ENCODE measurements at places on chromosomes 7 and 10.

DNA sequence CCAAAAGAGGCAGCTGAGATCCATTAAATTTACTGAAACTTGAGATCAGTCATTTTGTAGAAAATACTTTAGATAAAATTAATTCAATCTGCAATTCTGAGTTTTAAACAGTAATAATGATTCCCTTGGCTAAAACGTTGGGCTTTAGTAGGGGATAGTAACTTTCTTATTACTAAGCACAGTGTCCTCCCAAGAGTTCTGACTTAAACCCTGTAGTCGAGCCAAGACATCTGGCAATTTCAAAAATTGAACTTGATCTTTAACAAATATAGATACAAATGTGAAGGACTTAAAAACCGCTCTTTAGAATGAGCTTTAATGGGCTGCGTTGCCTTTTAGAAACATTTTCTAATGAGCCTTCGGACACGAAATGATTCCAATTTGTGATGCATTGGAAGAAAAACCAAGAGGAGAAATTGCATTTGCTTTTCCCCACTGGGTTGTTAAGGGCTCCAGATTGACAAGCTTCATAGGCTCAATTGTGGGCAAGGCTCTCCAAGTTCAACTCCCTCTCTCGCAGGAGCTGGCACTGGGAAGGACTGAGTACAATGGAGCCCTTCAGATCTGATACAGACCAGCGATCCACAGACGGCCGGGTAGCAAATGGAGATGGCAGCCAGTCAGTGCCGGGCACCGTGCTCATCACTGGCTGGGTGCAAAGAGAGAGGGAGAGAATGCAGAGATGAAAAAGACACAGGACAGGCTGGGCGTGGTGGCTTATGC lies 921.3 kb upstream of the AUTS2 start:
- no peak for DNase-seq

DNA sequence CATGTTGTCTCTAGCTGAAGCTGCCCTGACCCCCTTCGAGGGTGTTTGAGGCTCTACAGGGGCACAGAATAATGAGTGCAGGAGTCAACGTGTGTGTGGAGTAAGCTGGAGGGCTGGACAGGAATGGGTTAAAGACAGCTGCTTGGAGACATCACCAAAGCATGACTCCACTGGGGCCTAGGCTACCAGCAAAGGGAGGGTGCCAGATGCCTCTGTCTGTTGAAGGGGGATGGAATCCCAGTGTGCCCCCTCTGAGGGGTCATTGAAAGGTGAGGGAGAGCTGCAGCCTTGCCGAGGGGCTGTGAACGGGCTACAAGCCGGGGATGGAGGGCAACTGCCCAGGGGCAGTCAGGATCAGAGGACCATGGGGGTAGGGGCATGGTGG lies 51.7 kb upstream of the PODXL start:
- no peak for DNase-seq

- DNase-seq: no peak
Observed at GRCh38 chr7:917255-918117, 37.0 kb downstream of the ADAP1 start.

DNA sequence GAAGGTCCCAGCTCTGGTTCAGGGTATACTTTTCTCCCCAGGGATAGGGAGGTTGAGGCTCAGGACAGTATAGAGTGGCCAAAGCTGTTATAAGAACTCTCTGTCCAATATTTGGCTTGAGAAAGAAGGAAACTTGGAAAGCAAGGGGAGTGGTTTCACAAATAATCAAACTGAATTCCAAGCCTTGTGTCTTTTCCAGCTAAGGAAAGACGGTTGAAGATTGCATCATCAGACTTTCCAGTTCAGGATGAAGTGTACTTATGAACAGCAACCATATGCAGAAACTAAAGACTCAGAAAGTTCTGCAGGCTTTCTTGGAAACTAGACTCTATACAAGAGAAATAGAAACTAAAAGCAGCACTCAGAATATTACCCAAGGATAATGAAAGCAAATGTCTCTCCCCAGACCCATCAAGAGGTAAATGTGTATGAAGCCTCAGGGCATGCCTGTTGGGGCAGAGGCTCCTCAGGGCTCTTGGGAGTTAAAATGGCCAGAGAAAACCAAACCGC lies 46.4 kb downstream of the RAMP3 start:
- no peak for DNase-seq

DNA sequence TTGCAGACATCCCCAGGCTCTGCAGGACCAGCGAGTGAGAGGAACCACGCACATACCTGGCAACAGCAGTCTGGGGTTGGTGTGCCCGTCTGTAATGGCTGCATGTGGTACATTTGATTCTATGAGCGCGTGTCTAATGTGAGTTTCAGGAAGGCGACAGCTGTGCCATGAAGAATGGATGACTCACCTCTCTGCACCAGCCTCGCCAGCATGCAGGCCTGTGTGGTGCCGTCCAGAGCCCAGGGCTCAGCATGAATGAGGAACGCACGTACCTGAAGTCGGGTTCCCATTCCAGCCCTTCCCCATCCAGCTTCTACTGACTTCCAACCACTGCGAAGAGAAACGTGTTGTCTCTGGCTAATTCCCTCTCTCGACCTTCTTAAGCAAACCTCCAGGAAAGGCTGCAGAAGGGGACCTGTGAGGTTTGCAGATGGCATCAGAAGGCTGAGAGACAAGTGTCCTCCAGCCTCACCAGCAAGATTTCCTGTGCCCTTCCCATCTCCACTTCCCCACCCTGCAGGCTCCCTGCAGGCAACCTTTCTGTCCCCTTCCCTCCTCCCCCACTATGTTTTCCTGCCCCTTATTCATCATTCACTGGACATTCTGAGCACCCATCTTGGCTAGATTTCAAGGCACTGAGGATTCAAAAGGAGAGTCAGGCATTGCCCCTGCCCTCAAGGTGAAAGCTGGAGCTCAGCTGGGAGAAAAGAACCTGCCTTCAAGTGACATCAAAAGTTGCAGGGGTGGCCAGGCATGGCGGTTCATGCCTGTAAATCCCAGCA lies 54.3 kb downstream of the ASB13 start:
- no peak for DNase-seq

GRCh38 chr10:94002156-94002555 lies 8.4 kb downstream of the PLCE1 start:
- no peak for DNase-seq
